GM03348 (cell line): ENCODE measurements at places on chromosomes 6 and 20.
A peak's percentile ranks its signal among the peaks of the same experiment; 100 is the strongest.

DNA sequence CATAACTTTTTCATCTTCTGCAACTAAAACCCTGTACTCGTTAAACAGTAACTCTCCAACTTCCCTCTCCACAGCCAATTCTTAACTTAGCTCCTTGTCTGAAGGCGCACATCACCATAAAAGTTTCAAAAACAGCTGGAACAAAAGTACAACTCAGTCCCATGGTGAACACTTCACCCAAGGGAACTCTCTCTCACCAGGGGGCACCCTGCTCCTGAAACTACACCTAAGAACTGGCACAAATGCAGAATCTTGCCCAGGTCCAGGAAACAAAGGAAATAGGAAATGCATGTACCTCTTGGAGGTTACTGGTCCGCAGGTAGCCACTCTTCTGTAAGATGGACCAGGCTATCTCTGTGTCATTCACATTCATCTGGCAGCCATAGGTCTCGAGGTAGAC is 6.6 kb downstream of the CDK5RAP1 start:
- no peak for DNase-seq

- DNase-seq, result no peak
These were observed 19.0 kb upstream of the TLDC2 start for GRCh38 chr20:36856691-36857635.

DNA sequence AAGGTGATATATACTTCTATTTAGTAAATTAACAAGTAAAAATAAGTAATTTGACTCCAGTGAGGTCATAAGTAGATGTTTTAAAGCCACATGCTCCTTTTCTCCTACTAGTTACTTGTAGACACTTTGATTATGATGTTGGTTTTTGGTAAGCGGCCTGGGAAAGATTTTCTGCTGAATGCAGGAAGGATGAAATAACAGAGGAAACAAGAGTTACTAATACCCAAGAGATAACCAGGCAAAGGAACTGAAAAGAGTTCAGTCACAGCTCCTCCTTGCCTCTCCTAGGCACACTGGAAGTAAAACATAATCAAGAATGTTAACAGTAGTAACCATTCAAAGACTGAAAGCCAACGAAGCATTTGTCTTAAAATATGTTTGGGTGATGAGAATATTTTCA is 203.3 kb downstream of the RNGTT start:
- DNase-seq, result no peak

DNA sequence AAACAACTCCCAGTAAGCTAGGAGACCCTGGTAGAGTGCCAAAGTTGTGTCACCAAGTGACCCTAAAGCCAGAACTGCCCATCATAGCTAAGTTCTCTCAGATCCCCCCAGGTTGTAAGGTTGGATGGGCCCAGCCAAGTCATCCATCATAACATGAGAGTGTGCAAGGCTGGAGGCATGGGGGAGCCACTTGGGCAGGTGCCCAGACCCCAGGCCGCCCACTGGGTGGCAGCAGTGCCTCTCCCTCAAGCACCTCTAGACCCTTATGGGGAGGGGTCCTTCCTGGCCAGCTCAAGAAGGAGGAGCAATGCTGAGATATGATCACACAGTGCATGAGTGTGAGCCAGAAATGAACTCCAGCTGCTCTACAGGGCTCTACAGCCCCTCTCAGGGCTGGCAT is 154.5 kb downstream of the MYLK4 start:
- DNase-seq, result no peak

DNA sequence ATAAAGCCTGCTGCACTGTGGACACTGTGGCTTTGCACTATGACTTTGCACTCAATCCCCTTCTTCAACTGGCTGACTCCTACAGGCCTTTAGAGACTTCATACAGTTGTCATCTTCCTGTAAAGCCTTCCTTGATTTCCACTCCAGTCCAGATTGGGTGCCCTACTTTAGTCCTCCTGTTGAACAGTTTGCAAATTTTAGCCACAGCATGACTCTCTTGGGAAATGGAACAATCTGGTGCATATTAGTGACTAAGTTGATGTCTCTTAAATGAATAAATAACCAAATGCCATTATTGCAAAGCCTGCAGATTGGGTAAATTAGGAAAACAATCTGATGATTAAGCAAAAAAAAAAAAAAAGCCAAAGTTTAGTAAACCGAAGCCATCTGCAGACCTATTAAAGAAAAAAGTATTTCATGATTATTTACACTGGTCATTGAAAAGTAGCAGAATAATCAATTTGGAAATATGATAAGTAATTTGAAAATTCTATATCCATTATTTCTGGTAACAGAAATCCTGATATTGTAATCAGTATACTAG is 12.6 kb downstream of the PLCB4 start:
- DNase-seq, result peak; percentile 34

DNA sequence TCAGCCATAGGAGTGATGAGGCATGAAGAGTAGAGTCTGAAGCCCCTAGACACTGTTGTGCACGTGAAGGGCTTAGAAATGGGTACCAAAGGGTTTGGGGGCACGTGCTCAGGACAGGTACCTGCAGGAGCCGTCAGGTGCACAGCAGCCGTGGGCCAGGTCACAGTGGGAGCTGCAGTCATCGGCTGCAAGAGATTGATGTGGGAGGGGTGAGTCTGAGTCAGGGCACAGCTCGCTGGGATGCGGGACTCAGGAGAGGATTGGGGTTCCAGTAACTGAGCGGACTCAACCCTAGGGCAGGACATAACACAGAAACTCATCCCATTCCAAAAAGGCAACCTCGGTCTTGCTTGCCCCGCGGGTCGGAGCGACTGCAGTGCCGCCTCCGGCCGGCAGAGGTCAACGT is 1.1 kb downstream of the DLK2 start:
- no peak for DNase-seq

DNA sequence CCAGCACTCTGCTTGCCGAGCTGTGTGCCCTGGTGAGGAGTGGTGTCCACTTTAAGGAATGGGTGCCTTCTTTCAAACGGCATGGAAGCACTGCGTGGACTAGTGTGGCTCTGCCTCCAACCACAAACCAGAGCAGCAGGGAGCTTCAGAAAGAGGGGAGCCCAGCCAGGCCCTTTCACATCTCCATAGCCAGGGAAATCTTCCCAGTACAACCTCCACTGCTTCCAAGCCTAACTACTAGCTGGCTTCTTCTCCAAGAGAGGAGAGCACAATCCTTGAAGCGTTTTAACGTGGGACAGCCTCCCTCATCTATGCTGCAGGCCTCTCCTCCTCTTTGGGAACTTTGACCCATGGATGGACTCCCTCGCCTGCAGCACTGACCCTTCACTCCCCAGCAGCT is 26.7 kb downstream of the TNXB start:
- DNase-seq, result no peak
